Motor neuron (in vitro differentiated cells): ENCODE measurements at places on chromosomes 2 and 18. TPM values are rescaled to one million over a fixed set of nuclear protein-coding genes. Genes with fewer than 3 reads are reported as not detected.

DNA sequence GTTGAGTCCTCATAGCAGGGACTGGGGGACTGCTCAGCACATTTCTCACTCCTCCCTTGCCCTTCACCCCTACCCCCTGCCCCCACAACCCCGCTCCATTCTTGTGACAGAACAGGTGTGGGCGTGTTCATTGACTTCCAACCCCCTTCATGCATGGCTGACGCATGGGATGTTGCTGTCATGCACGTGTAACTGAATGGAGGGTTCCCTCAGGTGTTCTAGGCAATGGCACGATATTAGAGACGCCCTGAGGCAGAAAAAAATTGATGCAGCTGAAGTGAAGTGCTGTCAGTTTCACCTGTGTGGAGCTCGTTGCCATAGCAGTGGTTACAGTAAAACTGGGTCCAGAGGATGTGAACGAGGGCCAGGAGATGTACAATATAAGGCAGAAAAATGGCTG lies 6.5 kb upstream of the THOC1 start:
- no peak for ATAC-seq

TTLL4 gene
- 18.5 and 19.1 TPM in 2 replicates for total RNA-seq

DTNA gene
- 53.5 and 54.1 TPM in 2 replicates for total RNA-seq

DNA sequence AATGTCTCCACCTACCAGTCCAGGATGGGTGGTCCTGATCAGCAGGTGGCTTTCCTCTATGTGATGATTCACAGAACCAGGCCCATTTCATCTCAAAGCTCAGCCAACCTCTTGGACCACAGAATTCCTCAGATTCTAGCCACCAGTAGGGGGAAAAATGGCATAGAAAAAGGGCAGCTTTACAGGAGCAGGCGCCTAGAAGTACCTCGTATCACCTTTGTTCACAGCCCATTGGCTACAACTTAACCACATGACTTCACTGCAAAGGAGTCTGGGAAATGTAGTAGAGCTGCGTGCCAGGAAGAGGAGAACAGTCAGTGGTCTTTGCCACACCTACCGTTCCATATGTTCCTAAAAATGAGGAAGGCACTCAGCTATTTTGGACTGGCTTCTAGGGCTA lies 62.8 kb upstream of the DTNA start:
- ATAC-seq = no peak

DNA sequence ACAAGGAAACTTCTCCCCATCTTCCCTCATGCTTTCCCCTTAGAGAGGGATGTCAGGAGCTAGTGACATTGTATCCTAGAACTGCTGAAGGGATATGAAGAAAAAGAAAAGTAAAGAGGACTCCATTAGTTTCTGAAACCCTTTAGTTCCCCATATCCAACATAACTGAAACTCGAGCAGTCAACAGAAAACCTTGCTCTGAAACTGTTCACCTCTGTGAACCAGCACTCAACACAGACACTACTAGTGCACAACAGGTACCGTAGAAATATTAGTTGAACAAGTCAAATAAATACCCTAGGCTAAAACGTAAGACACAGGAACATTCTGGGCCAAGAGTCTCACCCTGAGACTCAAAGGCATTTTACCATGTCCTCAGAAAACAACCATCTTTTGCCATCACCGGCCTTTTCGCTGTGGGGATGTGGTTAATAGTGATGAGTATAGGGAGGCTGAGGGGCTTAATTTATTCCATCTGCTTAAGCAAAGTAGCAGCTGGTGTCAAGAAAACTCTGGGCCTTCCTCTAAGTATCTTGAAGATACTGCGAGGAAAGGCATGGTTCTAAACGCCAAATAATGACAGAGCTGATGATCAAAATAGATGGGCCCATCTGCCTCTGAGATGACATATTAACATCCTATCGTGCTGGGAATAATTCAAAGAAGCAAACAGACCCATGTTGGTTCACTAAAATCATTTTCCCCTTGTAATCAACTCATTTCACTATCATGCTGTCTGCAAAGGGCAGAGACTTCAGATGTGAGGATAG lies 156.8 kb downstream of the STK39 start:
- ATAC-seq = no peak

DNA sequence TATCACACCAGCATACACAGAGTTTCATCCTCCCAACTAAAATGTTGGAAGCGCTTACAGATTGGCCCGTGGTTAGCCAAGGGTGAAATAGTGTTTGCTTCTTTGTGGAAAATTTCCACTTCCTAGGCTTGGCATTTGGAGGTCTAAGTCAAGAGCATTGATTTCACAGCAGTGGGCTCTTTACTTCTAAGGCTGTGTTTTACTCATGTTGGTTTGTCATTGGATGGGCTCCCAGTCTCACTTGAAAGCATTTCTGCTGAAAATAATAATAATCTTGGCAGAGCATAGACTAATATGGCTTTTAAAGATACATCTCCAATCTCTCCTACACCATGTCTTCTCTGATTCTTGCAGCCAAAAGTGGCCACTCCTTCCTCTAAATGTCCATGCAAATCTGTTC lies 82.9 kb downstream of the DYNAP start:
- ATAC-seq = no peak

- no peak for ATAC-seq
Observed at GRCh38 chr2:238060096-238060541, 682 bp upstream of the SCLY start.

GRCh38 chr18:56323673-56324072 lies 314.7 kb downstream of the TXNL1 start:
- ATAC-seq = no peak

NDUFAF7 gene
- total RNA-seq = 17.3 and 20.1 TPM in 2 replicates

FBXO36 gene
- total RNA-seq = 5.3 and 5.4 TPM in 2 replicates

CTAGE1 gene
- 0.24 and 0.43 TPM in 2 replicates for total RNA-seq

REG3G gene
- total RNA-seq = 8.6 and 9.7 TPM in 2 replicates

DNA sequence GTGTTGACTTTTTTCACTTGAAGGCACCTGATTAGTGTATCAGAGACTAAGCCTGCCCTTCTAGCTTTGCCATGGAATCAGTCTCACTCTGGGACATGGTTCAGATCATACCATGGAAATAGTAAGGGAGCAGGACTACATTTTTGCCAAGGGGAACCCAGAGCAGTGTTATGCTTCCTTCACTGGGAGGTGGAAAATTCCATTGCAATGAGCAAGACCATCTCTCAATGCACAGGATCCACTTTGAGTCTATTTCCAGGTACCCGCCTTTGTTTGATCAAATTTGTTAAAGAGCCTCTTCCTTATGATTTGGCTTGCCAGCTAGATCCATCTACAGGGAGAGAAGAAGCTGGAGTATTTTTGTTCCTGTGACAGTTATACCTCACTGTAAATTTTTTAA lies 395.8 kb downstream of the MTX2 start:
- ATAC-seq = no peak

ABCG8 gene
- total RNA-seq = 0.49 and 0.94 TPM in 2 replicates

TMEM163 gene
- total RNA-seq = 11.2 and 17.0 TPM in 2 replicates

DNA sequence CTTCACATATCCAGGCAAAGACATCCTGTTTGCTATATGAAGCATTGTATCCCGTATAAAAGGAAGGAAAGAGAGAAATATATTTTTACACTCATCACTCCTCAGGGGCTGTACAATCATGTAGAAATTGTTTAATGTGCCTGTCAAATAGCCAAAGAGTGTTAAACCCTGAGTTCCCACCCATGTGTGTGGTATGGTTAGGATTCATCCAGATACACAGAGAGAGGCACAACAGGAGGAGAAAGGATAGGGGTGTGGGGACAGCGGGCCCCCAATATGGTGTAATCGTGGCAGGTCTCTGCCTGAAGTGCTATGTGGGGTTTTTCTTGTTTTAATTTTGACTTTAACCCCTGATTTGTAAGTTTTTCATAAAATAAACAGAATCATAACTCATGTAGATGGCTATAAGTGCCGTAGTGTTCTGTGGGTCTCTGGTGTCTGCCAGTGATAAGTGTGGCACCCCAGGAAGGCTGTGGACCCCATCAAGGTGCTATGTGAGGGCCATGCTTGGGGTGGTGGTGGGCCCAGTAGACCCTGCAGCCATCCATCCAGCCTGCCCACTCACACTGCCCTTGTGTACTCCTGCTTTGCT lies 10.2 kb upstream of the IL18R1 start:
- ATAC-seq = no peak

DNA sequence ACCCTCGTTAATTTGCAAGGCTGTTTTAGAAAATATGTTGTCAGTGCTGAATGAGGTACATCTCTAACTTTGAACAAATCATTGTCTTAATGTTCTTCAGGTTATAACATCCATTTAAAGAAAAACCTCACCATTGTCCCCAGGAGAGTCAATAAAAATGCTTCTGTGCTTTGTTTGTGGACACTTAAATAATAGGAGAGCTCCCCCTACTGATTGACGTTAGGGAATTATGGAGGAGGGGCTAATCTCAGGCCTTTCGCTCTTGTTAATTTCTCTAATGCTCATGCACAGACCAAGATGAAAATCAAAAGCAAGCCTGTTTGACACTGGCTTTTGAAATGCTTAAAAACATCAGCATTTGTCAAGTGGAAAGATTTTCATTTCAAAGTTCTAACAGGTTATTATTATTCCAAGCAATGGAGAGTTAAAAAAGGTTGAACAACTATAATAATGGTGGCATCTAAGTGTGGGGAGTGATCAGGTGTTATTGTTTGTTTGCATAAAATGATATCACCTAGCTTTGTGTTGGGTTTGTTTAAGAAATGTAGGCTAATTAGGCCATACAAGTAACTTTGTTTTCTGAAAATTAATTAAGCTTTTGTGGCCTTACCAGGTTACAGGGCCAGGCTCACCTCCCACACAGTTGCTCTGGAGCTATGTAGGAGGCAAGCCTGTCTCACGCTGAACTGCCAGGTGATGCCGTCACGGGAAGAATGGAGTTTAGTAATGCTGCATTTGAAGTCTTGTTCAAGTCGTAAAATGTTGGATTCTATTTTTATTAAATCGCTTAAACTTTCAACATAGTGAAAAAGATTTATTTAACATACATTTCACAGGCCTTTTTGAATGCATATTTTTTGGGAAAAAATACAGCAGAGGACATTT lies 51.7 kb upstream of the SMIM21 start:
- peak; percentile 83 for ATAC-seq

DNA sequence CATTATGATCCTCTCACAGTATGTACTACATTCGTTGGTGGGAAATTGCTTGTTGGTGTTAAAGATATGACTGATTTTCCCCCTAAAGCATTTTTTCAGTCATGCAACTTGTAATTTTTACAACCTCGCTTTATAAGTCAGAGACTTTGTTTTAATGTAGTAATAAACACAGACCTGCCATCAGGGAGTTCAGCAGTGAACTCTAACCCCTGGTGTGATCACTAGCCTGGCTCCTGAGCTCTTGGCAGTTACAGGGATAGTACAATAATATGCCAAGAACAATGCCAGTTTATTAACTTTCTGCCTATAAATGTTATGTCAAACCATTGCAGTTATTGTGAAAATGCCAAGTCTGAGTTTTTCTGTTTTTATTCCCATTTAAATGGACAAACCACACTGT lies 93.8 kb downstream of the EDAR start:
- no peak for ATAC-seq

DNA sequence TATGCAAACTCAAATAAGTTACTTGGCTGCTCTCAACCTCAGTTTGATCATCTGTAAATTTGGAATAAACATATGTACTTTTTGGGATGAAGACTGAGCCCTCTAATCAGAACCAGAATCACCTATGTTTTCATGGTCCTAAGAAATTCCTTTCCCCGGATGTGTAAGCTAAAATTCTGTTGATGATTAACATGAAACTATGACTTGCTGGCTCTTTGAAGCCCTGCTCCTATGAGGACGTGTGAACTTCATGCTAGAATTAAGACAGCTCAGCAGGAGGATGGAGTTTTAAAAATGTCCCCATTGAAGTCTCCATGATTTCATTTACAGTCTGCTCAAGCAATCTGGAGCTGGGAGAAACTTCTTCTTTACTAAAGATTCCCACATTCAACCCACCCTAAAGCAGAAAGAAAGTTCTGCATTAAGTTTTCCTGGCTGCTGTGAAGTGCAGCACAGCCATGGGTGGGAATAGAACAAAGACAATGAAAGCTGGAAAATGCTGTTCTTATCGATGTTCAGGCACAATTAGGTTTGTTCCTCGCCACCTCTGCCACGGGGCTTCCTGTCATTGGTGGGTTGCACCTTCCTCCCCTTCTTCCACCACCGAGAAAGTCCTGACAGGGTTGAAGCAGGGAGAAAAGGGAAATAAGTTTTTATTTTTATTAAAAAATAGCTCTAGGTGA lies 50.9 kb downstream of the ADCYAP1 start:
- no peak for ATAC-seq

DNA sequence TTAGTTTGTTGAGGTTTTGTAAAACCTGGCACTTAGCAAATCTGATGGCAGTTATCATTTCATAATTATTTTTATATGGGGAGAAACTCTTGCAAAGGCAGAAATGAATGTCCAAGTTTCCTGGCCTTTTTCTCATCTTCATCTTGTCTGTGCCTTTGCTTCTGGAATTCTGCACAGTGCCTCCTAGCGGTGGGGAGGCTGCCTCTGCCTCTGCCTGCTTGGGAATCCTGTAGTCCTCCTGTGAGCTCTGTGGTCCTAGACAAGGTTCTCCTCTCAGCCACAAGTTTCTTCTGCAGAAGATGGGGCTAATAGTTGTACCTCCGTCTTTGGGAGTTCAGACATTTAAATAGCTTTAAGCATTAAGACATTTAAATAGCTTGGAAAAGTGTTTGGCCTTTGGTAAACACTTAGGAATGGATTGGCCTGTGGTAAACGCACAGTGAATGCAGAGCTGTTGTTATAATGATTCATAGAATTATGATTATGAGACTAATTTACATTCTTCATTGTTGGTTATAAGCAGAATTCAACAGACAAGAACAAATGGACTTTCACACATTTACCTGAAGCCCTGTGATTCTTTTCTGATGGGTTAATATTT lies 101.2 kb downstream of the ZNF236 start:
- ATAC-seq = no peak

- ATAC-seq = no peak
Observed at GRCh38 chr2:240351088-240351741, 84.2 kb upstream of the GPC1 start.

- ATAC-seq = peak; percentile 89
Observed at GRCh38 chr2:176960736-176961520, 251.7 kb upstream of the HNRNPA3 start.

ANKRD62 gene
- not detected in 2 replicates for total RNA-seq

RAB31 gene
- total RNA-seq = 44.3 and 49.0 TPM in 2 replicates

GRCh38 chr2:15570104-15570503 lies 9.0 kb upstream of the NBAS start:
- ATAC-seq = no peak

DNA sequence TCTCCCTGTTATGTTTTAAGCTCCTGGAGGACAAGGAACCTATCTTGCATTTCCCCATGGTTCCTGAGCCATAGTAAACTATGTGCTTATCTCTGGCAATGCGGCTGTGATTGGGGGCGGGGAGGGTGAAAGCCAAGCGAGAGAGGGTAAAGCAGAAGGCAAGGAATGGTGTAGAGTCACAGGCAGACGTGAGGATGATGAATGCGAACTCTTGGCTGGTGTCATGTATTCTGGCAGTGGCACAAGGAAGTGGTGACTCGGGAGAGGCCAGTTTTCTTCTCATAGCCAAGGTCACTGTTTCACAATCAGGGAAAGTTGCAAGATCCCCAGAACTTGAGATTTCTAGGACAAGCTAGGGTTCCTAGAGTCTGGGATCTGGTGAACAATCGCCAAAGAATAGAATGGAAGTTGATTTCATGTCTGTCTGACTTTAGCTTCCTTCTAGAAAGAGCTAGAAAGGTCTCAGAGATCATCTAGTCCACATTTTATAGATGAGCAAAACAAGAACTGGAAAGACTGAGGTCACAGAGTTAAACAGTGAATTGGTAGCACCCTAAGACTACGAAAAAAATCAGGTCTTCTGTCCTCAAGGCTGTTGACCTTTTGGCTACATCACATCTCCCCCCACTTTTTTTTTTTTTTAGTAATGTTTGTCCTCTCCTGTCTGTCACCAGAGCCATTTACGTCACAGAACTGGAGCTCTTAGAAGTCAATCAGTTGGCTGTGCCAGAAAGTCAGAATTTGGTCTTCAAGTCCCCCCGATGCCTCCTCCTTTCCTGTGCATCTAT lies 137.0 kb downstream of the BCL11A start:
- no peak for ATAC-seq

POLE4 gene
- total RNA-seq = 29.8 and 30.4 TPM in 2 replicates
